HCEC 1CT (cell line): ENCODE measurements at places on chromosomes 1 and 21.

DNA sequence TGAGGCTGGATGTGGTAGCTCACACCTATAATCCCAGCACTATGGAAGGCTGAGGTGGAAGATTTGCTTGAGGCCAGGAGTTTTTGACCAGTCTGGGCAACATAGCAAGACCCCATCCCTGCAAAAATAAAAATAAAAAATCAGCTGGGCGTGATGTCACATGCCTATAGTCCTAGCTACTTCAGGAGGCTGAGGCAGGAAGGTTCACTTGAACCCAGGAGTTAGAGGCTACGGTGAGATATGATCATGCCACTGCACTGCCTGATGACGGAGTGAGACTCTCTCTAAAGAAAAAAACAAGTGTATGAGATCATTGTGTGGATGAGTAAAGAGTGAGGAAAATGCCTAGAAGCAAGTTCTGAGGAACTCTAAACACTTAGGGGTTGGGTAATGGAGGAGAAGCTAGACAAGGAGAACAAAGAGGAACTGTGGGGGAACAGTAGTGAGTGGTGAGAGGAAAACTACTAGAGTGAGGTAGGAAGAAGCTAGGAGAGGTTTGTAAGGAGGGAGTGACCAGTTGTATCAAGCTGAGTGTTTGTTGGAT, 17.0 kb downstream of the CLIC4 start:
- DNase-seq: peak; percentile 33

GRCh38 chr1:237300642-237301041, 258.7 kb downstream of the RYR2 start:
- DNase-seq: no peak

DNA sequence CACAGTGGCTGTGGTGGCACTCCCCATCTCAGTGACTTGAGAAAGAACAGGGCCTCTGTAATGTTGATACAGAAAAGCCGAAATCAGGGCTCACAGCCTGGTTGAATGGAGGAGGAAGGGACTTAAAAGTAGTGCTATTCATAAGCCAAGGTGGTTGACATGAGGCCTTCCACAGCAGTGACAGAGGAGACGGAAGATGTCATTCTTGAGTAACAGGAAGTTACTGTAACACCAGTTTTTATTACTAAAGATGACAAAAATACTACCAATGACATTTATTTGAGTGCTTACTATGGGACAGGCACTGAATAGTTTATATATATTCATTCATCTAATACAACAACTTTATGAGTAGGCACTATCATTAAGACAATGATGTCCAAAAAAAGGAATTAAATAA, 52.8 kb upstream of the GNG12 start:
- DNase-seq: no peak

DNA sequence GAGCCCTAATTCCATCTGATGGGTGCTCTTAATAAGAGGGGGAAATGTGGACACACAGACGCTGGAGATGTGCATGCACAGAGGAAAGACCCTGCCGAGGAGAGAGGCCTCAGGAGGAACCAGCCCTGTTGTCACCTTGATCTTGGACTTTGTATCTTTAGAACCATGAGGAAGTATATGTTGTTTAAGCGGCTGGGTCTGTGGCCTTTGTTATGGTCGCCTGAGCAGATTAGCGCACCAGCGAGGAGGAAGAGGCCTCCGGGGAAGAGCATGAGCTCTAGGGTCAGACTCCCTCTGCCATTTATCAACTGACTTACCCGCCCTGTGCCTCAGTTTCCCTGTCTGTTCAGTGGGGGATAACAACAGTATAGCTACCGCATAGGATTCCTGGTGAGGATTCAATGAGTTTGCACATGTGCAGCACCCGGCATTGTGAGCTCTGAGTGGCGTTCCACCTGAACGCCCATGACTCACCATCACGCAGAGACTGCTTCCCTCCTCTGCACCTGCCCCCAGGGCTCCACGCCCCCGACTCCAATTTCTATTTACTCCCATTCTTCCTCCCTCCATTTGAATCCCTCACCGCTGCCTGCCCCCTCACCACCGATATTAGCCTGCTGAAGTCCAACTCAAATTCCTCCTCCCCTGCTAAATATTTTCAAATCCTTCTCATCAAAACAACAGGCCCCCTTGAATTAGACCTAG, 67.2 kb downstream of the ATP5PO start:
- DNase-seq: no peak

- DNase-seq: no peak
Observed at GRCh38 chr1:41361495-41362356, 492 bp downstream of the FOXO6 start.

DNA sequence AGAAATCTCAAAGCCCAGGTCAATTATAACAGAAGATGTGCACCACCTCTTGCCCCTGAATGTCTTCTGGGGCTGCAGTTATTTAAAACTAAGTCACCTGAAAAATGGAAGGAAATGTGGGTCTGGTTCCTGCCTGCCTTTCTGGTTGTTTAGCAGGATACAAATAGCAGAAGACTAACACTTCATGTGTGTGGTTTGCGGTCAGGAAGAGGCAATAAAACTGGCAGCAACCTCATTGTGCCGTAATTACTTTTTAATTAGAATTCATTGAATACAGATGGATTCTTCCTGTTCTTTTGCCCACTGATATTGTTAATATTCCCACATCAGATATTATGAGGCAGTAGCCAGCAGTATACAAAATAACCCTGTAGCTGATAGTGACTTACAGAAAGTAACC, 345.7 kb downstream of the ZNF326 start:
- no peak for DNase-seq

GRCh38 chr1:11629184-11630016, 24.8 kb downstream of the FBXO2 start:
- DNase-seq: no peak

GRCh38 chr1:19941206-19941568, 17.8 kb upstream of the PLA2G2E start:
- DNase-seq: no peak

DNA sequence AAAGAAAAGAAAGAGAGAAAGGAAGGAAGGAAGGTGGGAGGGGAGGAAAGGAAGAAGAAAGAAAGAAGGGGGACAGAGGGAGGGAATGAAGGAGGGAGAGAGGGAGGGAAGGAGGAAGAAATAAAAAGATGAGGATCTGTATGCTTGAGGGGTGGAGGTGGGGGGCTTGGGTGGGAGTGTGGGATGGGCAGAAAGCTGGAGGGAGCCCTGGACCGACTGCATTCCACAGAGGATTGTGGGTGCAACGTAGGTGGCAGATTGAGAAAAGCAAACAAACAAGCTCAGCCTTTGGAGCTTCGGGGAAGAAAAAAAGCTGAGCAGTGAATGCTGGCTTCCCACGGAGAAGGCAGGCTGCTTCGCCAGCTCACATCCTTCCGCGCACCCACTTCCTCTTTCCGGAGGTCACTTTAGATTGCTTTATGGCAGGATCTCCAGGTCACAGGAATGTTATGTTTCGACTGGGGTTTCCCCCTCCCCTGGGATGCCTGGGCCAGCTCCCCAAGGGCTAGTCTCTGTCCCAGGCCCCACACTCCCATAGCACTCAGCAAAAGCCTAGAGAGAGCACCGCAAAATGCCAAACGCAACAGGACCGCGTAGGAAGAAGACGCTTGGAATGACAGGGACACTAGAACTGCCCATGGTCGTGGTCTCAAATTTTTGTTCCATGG, 20.7 kb upstream of the LGALS8 start:
- peak; percentile 60 for DNase-seq

DNA sequence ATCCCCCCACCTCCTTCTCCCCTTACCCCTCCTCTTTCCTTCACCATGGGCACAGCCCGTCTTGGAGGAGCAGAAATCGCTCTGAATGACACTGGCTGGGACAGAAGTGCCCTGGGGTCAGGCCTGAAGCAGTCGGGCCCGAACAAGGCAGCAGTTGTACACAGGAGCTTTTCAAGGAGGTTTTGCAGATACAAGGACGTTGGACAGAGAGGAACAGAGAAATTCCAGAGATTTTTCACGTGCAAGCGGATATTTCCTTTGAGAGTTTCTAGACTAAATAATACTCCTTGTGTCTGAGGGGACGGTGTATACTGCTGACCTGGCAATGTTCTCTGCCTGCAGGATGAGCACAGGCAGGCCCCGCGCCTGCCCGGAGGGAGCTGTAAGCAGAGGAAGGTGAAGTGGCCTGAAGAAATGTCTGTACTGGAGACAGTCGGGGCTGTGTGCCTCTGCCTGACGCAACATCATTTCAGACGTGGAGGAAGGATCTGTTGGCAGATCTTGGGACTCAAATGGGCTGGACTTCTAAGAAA, 95.3 kb upstream of the SLC25A33 start:
- DNase-seq: no peak
